Endothelial cell (in vitro differentiated cells): ENCODE measurements at places on chromosomes 12 and 14.

GRCh38 chr14:63800651-63801375 is 52.0 kb upstream of the SYNE2 start:
- H3K27me3 ChIP-seq = peaks cover 2% of the 10 kb centered on the region
- H3K4me3 ChIP-seq = no peak overlapping the region
- peaks cover 14% of the 10 kb centered on the region for H3K36me3 ChIP-seq

DNA sequence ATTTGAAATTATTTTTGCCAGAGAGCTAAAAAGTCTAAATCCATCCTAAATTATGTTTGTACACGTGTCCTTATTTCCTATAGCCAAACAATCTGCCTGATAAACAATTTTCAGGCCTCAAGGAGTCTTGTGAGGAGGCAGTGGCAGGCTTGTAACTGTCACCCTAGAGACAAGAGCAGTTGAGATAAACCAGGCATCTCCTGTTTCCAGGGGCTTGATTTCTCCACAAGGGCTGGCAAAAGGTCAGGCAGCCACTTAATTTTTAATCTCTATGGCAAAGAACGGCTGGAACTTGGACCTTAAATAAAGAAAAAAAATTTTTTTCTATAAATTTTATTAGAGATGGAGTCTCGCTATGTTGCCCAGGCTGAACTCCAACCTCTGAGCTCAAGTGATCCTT is 15.5 kb downstream of the PKP2 start:
- H3K27ac ChIP-seq = no peak overlapping the region
- no peak for DNase-seq
- no peaks in the 10 kb centered on the region for H3K4me1 ChIP-seq
- H3K27me3 ChIP-seq = no peaks in the 10 kb centered on the region
- H3K4me3 ChIP-seq = no peak overlapping the region
- H3K36me3 ChIP-seq = no peaks in the 10 kb centered on the region

DNA sequence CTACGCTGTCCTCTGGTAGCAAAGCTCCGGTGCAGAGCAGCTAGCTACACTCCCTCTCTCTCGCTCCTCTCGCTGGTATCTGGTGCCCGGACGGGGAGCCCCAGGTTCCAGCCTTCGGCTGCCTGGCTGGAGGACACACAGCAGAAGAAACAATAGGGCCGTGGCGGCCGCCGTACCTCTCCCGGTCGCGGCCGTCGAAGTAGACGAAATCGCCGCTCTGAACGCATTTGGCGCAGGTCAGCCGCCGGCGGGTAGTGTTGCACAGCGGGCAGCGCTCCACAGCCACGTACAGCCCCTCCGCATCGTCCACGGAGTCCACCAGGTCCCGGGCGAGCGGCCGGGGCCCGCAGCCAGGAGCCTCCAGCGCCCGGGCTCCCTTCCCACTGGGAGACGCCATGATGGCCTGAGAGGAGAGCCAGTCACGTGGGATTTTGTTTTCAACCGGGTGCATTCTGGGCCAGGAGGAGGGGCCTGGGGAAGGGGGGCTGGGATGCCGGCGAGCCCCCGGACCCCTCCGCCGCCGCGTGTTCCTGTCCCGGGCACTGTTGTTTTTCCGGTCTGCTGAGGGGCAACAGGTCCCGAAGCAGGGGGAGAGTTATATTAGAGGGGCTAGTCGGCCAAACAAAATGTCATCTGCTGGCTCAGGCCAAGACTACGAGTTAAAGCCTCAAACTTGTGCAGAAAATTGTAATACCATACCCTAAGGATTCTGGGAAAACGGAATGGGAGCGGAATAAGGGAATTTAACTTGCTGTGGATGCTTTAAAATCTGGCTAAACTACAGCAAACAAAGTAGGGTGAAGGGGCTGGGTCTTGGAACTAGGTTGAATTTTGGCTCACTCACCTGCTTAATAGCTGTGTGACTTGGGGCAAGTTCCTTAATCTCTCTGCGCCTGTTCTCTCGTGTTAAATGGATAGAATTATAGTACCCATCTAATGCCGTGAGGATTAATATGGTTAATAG is at the start of gene ATG14:
Gene ATG14 (minus strand): TSS at position 405 of the 964 bp plus-strand sequence. CDS start 8 bp downstream, at position 397.
- no peaks in the 10 kb centered on the region for H3K27me3 ChIP-seq
- H3K4me3 ChIP-seq = peak within 1 kb of the TSS; percentile 93
- H3K4me1 ChIP-seq = peaks cover 4% of the 10 kb centered on the region
- DNase-seq = peak; percentile 89

- H3K4me3 ChIP-seq = no peak overlapping the region
- no peaks in the 10 kb centered on the region for H3K36me3 ChIP-seq
- H3K27ac ChIP-seq = no peak overlapping the region
- H3K27me3 ChIP-seq = no peaks in the 10 kb centered on the region
Measured at GRCh38 chr12:102169922-102170621, 27.6 kb downstream of the PMCH start.

GRCh38 chr14:100972118-100972897 is 68.8 kb upstream of the RTL1 start:
- H3K27me3 ChIP-seq = no peaks in the 10 kb centered on the region
- no peak for DNase-seq
- no peak overlapping the region for H3K27ac ChIP-seq

GRCh38 chr12:18160901-18161300 is 70.9 kb upstream of the RERGL start:
- no peaks in the 10 kb centered on the region for H3K36me3 ChIP-seq
- H3K4me1 ChIP-seq = no peaks in the 10 kb centered on the region
- DNase-seq = no peak

DNA sequence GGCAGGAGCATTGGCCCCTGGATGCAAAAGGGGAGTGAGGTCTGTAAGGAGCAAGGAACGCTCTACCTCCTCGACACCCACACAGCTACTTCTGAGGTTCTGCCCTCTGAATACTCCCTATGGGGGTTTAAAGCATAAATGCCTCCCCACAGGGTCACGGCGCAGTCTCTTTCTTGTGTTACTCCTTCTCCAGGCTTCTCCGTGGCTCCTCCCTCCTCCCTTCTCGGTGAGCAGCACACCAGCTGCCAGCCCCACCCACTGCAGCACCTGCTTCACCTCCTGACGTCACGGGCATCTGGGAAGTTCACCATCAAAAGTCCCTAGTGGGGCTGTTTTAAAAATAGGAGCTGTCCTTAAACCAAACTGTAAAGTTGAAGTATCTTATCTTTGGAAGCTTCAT is 67.3 kb downstream of the SPTB start:
- no peaks in the 10 kb centered on the region for H3K36me3 ChIP-seq
- peaks cover 5% of the 10 kb centered on the region for H3K27me3 ChIP-seq
- DNase-seq = no peak
- no peak overlapping the region for H3K4me3 ChIP-seq
- no peak overlapping the region for H3K27ac ChIP-seq

- H3K27ac ChIP-seq = no peak overlapping the region
- no peak for DNase-seq
- H3K4me1 ChIP-seq = no peaks in the 10 kb centered on the region
- H3K27me3 ChIP-seq = no peaks in the 10 kb centered on the region
Measured at GRCh38 chr14:62722406-62722805, 322.9 kb downstream of the KCNH5 start.

- H3K27me3 ChIP-seq = peaks cover 36% of the 10 kb centered on the region
- peak overlapping the region; percentile 73 for H3K27ac ChIP-seq
- DNase-seq = no peak
- peaks cover 43% of the 10 kb centered on the region for H3K36me3 ChIP-seq
Measured at GRCh38 chr14:105568859-105569766, 42.7 kb downstream of the TMEM121 start.

- no peak for DNase-seq
- H3K36me3 ChIP-seq = no peaks in the 10 kb centered on the region
- no peak overlapping the region for H3K4me3 ChIP-seq
- H3K27me3 ChIP-seq = no peaks in the 10 kb centered on the region
Measured at GRCh38 chr12:25864306-25865276, 93.9 kb upstream of the RASSF8 start.

DNA sequence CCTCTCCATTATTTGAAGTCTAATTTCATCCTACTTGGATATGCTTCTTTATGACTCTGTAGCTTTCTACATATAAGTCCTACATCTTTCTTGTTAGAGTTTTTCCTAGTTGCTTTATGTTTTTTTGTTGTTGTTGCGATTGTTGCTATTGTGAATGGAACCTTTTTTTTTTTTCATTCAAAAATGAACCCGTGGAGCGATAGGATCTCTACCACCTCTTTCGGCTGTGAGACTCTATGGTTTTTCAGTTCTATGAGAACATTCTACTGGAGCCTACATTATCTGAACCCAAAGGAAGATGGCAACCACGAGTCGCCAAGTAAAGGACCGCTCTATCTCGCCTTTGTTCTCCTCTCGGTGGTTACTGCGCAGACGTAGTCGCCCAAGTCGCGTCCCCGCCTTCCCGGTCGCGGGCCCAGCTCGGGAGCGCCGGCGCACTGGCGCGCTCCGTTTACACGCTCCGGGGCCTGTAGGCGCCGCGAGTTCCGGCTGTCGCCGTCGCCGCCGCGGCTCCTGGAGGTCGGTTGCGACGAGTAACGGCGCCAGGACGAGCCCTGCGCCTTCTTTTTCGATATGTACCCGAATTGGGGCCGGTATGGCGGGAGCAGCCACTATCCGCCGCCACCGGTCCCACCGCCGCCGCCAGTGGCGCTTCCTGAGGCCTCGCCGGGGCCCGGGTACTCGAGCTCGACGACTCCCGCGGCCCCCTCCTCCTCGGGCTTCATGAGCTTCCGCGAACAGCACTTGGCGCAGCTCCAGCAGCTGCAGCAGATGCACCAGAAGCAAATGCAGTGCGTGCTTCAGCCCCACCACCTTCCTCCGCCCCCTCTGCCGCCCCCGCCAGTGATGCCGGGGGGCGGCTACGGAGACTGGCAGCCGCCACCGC is at the start of gene YLPM1:
Gene YLPM1 (plus strand): TSS at position 400 of the 886 bp plus-strand sequence. CDS start 174 bp downstream, at position 574.
- peaks cover 2% of the 10 kb centered on the region for H3K36me3 ChIP-seq
- H3K27me3 ChIP-seq = peaks cover 2% of the 10 kb centered on the region
- peak within 1 kb of the TSS; percentile 99 for H3K27ac ChIP-seq
- peaks cover 38% of the 10 kb centered on the region for H3K4me1 ChIP-seq
- H3K4me3 ChIP-seq = peak within 1 kb of the TSS; percentile 97
- DNase-seq = peak; percentile 88

DNA sequence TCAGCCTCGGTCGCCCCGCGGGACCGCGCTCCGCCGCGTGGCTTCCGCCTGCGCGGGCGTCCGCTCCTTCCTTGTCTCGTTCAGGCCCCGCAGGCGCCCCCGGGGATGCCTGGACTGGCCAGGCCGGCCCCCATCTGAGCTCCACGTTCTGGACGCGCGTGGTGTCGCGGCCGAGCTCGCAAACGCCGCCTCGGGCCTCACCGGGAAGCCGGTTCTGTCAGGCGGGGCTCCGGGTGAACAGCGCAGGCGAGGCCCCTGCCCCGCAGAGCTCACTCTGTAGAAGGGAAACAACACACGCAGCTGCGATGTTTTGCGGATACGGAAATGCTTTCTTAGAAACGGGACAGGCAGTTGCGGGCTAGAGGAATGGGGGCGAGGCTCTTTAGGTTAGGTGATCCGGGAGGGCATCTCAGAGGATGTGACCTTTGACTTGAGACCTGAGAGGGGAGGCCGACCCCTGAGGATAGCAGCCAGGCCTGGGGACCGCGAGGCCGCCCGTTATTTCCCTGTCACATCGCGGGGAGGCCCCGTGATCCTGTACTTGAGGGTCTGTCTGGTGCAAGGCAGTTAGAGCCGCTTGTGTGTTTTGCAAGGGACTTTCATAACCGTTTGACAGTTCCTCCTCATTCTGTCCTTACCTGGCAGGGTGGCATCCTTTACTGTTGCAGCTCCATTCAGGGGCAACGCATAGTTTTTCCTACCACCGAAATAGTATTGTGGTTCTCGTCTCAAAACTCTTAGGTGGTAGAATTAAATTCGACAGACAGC is 584 bp downstream of the VRK1 start:
- H3K27ac ChIP-seq = peak overlapping the region; percentile 90
- H3K27me3 ChIP-seq = peaks cover 3% of the 10 kb centered on the region
- peak overlapping the region; percentile 96 for H3K4me3 ChIP-seq
- no peaks in the 10 kb centered on the region for H3K36me3 ChIP-seq

DNA sequence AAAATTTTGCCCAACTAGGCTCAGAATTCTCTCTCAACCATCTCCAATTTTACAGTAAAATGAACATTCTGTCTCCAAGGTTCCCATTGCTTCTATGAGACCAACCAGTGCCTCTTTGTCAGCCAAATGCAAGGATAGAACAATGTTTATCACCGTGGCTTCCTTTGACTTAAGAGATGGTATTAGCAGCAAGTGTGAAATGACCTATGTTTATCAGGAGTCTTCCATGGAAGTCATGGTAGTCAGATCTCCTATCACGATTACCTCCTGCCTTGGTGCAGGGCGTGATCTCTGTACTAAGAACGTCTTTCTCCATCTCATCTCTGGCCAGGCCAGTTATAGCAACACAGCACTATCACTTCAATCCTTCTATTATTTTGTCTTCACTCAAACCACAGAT is 6.1 kb upstream of the BCL2L14 start:
- H3K36me3 ChIP-seq = no peaks in the 10 kb centered on the region
- no peak for DNase-seq
- no peak overlapping the region for H3K4me3 ChIP-seq

- no peaks in the 10 kb centered on the region for H3K4me1 ChIP-seq
- no peaks in the 10 kb centered on the region for H3K36me3 ChIP-seq
- H3K4me3 ChIP-seq = no peak overlapping the region
- no peak for DNase-seq
- no peak overlapping the region for H3K27ac ChIP-seq
Measured at GRCh38 chr12:11446372-11446771, 51.0 kb upstream of the PRB2 start.

DNA sequence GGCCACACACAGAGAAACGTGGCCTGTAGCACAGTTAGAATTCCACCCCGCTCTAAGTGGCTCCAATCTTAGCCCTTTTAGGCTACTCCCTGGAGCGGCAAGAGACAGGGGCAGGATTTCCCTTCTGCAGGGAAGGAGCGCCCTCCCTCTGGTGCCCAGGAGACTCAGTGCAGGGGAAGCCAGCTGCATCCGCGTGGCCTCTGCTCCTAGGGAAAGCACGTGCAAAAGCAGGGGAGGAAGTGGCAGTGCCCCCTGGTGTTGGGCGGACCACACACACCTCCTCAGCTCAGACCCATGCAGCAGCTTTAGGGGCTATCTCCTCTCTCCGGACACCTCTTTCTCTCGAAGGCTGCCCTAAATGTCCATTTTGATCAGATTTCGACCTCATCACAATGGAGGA is 50.0 kb downstream of the SPRING1 start:
- no peak overlapping the region for H3K4me3 ChIP-seq
- H3K4me1 ChIP-seq = no peaks in the 10 kb centered on the region
- no peak overlapping the region for H3K27ac ChIP-seq

DNA sequence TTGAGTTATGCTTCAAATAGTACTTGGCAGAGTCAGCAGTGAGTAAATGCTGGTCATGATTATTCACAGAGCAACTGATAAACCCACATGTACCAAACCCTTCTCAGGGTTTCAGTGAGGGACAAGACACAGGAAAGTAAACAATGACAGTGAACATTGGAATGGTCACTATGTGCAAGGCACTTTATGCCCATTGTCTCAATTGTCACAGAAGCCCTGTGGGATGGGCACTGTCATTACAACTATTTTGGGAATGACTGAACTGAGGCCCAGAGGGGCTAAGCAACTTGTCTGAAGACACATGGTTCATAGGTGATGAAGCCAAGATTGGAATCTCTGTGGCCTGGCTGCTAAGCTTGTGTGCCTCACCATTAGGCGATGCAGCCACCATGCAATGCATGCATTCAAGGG is 238.5 kb downstream of the RBM19 start:
- H3K27ac ChIP-seq = no peak overlapping the region
- no peaks in the 10 kb centered on the region for H3K36me3 ChIP-seq
- DNase-seq = no peak
- peaks cover 4% of the 10 kb centered on the region for H3K4me1 ChIP-seq
- H3K4me3 ChIP-seq = no peak overlapping the region

- DNase-seq = no peak
- peaks cover 2% of the 10 kb centered on the region for H3K27me3 ChIP-seq
- H3K4me1 ChIP-seq = no peaks in the 10 kb centered on the region
- no peak overlapping the region for H3K27ac ChIP-seq
Measured at GRCh38 chr12:103742349-103742932, 98.6 kb downstream of the NT5DC3 start.
